ENCODE measurements at places on chromosomes 5 and 9.

GRCh38 chr9:86353655-86354010, 577 bp downstream of the TUT7 start:
- DNase-seq: peak; percentile 23

DNA sequence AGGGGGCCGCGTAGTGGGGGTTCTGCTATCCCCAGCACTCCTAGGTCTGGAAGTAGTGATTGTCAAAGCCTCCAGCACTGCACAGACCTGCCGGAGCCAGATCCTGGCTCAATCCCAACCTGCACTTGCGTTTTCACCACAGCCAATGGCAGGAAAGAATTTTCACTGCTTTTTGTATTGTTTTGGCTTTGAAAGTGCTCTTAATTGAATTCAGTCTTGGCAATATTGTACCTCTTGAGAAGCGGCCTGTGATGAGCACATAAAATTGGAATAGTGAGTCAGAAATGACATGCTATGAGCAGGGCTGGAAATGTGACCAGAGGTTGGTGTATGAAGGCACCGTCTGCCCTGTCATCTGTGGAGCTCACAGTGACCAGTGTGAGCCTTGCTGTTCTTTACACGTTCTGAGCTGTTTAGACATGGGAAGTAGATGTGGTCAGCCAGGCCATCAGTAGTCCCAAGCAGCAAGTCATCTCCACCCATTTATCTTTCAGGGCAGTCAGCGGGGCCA, 41.5 kb downstream of the SECISBP2 start:
- no peak for DNase-seq

DNA sequence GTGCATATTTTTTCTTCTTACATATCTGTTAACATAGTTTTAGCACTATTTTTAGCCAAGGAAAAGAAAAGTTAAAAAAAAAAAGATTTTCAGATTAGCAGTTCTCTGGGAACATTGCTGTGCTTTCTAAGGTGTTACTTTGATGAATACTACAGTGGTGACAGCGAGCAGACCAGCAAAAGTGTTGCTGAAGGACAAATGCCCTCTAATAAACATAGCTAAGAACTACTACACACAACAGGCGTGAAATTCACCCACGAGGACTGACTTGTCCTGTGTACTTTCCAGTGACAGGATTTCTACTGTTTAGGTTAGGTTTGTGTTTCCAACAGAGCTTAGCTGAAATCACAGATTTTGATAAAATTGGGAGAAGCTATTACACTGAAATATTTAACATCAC, 153.8 kb downstream of the HCN1 start:
- DNase-seq: no peak

DNA sequence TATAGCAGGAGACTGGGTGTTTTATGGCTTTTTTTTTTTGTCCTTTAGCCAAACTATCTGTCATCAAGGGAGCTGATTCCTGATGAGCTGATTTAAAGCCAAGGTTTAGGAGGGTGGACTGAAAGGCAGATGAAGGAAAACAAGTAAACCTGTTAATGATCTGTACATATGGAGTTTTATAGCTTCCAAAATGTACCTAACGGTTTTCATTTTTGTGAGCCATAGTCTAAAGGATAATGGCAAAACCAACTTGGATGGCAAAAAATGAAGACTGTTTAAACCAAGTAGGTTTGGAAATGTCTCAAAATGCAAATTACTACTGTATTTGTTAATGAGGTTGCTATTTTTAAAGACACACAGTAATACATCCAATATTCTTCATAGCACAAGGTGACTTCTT, 281.5 kb downstream of the YTHDC2 start:
- DNase-seq: no peak
